ENCODE measurements at places on chromosomes 11 and 22. TPM values are rescaled to one million over a fixed set of nuclear protein-coding genes. Genes with fewer than 3 reads are reported as not detected.
A peak's percentile ranks its signal among the peaks of the same experiment; 100 is the strongest.

DNA sequence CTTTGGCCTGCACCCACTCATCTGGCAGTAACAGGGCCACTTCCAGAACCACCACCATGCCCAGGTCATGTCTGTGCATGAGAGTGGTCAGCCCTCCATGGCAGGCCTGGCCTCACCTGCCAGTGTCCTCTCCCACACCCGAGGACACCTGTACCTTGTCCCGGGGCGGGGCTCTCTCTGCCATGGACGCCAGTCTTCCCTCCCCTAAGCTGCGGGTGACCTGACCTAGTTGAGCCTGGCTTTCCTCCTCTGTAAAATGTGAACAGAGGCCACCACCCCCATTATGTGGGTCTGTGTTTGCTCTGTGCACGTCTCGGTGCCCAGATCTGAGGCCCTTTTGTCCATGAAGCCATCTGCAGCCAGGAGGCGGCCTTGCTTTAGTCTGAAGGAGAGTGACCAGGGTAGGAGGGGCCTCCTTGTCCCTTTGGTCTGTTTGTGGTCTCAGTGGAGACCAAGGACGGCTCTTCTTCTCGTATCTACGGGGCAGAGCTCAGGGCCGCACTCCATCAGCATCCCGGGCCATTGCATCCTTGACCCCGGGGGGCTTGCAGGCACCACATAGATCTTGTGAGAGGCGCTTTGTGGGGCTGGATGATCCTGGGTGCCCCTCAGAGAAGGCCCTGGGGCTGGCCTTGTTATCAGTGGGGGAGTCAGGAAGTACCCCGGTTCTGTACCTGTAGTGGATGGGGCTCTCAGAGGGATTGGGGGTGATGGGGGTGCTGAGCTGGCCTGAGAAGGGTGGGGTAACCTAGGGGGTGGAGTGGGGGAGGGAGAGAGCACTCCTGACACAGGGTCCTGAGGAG lies 121.6 kb downstream of the KCNQ1 start:
- DNase-seq: no peak

- no peak for DNase-seq
Observed at GRCh38 chr11:124751741-124752470, at the start of gene VSIG2. Gene VSIG2, minus strand, starts transcription at chr11:124752255. Its CDS starts 118 bp downstream, at chr11:124752137.

DNA sequence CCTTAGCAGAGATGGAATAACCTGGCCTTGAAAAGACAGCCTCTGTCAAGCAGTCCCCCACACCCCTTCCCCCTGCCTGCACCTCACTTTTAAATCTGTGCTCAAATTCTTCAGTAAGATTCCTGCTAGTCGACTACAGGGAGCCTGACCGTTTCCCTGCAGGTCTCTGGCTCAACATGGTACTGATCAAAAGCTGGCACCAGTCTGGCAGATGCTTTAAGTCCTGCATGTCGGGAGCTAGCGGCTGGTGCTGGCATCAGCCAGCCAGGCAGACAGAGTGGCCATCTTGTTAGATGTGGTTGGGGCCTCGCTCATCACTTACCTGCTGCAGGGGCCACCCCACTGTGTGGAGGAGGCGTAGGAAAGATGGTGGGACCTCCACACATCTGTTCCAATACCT lies 204.4 kb upstream of the SORL1-AS1 start:
- no peak for DNase-seq

- no peak for DNase-seq
Observed at GRCh38 chr11:20407344-20407743, 19.8 kb downstream of the PRMT3 start.

- DNase-seq: peak; percentile 63
Observed at GRCh38 chr11:82996966-82997606, 74.6 kb downstream of the RAB30 start.

DNA sequence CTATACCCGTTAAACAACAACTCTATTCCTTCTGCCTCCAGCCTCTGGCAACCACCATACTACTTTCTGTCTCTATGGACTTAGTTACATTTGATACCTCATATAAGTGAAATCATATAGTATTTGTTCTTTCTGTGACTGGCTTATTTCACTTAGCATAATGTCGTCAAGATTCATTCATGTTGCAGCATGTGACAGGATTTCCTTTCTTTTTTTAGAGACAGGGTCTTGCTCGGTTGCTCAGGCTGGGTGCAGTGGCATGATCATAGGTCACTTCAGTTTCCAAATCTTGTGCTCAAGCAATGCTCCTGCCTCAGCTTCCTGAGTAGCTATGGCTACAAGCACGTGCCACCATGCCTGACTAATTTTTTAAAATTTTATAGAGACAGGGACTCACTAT lies 29.4 kb upstream of the SORL1 start:
- DNase-seq: no peak

- no peak for DNase-seq
Observed at GRCh38 chr11:130197386-130198035, 37.9 kb downstream of the ST14 start.

DNA sequence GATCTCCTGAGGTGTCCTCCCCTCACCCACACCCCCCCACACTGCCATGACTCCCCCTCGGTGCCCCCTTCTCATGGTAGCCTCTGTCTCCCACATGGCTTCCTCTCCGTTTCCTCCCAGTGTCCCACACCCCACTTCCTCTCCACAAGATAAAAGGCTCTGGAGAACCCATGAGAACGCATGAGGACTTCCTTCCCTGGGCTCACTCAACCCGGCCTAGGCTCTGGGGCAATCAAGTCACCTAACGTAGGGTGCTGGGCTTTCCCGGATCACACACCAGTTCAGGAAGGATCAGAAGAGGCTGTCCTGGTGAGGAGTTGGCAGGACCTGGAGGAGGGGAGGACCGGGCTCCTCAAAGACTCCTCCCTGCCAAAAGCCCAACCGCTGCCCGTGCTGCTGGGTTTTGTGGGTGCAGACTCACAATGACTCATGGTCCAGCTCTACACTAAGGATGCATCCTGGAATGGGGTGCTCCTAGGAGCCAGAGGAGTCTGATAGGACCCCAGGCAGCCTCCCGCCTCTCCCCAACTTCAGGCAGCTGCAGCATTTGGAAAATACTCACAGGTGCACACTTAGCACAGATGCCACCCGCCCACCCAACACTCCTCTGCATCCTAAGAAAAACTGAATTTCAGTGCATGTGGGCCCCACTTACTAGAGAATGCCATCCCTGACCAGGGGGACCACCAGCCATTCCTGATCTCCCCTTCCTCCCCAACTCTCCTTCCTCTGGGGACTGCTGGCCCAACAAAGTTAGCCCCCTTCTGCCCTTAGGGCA lies 21.0 kb downstream of the SLC22A12 start:
- DNase-seq: no peak

DNA sequence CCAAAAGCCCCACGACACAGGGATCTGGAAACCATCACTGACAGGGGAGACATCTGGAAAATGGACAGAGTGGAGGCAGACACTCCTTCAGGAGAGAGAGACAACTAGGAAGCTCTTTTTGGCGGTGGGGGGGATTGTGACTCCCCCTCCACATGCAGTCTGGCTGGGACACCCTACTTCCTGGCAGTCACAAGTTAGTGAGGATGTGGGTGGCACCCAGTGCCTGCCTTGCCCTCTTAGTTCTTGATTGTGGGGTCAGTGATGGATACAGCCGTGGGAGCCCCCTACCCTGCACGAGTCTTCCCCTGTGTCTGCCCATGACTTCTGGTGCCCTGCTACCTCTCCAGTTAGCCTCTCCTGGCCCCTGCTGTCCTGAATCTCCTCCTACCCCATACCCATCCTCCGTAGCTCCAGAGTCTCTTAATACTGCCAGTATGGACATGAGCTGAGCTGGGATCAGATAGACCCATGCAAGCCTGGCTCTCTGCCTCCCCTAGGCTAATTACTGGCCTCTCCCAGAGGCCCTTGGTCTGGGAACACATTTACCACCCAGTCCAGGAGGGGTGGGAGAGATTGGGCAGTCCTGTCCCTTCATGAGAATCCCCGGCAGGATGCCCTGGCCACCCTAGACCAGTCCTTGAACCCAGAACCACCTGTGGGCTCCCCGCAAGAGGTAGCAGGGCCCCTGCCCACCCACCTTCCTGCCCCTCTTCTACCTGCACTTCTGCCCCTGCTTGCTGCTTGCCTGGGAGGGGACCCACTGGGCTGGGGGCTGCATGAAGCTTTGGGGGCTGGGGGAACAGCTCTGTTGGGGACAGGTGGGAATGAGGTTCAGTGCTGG lies 22.8 kb downstream of the RHBDD3 start:
- no peak for DNase-seq

- no peak for DNase-seq
Observed at GRCh38 chr11:65211293-65212105, 29.8 kb downstream of the CAPN1 start.

- DNase-seq: no peak
Observed at GRCh38 chr11:46100670-46101069, 20.6 kb downstream of the PHF21A start.

DNA sequence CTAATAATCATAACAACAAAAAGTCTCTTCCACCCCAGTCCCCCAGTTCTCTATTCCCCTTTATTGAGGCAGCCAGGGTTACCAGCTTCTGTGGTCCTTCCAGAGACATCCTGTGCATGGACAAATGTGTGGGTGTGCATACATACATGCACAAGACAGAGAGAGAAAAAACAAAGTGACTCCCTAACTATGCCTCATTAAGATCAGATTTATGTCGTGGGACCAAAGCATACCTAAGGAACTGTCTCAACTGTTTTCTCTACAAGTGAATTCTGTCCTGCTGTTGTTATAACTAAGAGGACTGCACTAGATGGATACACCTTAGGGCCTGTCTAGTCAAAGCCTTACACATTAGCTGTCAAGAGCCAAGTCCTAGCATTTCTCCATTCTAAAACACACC lies 106.7 kb downstream of the MRTFA start:
- DNase-seq: no peak

DNA sequence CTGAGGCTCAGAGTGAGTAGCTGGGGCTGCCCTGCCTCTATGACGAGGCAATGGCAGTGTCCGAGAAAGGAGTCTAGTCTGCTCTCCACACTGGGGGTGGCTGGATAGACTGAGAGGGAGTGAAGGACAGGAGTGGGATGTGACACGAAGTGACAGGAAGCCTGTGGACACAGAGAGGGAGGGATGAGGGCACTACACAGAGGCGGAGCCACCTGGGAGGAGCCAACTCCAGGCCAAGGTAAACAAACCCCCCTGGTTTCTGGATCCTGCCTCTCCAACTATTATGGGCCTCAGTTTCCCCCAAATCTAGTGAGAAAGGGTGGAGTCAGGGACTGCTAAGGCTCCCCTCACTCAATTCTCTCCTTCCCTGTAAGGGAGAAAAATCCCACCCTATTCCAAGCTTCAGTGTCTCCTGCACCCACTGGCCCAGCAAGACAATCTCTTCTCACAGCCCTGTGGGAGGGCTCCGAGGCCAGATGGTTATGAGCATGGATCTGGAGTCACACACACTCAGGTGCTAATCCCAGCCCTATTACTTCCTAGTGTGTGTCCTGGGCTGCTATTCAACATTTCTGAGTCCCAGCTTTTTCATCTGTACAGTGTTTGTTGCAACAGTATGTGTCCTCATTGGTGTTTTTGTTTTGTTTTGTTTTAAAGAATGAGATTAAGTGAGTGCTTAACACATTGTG lies 24.9 kb downstream of the ASPHD2 start:
- no peak for DNase-seq

DNA sequence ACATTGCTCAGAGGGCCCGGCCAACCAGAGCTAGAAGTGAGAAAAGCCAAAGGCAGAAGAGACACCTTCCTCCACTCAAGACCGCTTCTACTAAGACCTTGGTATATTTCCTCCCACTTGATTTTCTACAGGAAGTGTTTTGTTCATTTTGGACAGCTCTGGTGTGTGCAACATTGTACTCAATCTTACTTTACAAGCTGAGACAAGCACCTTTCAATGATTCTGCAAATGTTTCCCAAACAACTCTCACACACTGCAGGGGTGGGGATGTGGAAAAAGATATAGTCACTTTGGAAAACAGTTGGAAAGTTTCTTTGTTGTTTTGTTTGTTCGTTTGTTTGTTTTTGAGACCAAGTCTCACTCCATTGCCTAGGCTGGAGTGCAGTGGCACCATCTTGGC lies 15.7 kb downstream of the MYO18B start:
- DNase-seq: no peak

- DNase-seq: no peak
Observed at GRCh38 chr11:70078095-70078780, at the start of gene ANO1. Gene ANO1, plus strand, starts transcription at chr11:70078317. Its CDS starts 290 bp downstream, at chr11:70078607.

DNA sequence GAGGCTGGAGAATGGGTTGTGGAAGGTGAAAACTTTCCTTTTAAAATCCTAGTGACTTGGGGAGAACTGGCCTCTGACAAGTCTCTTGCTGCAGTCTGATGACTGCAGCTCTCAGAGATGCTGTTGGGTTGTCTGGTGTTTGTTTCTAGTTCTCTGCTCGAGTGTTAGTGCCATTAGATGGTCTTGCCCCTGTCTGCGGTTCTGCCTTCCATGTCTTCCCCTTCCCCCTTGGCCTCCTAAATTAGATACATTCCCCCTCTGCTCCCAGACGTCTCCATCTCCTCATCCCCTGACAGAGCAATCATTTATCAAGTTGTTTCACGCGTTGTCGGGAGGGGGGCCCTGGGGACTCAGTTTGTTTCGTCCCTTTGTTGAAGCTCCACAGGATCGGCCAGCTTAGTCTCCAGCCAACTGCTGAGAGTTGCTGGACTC lies 67.7 kb downstream of the CECR2 start:
- DNase-seq: no peak

GRCh38 chr11:129695571-129696308 lies 119.9 kb upstream of the TMEM45B start:
- peak; percentile 88 for DNase-seq

DNA sequence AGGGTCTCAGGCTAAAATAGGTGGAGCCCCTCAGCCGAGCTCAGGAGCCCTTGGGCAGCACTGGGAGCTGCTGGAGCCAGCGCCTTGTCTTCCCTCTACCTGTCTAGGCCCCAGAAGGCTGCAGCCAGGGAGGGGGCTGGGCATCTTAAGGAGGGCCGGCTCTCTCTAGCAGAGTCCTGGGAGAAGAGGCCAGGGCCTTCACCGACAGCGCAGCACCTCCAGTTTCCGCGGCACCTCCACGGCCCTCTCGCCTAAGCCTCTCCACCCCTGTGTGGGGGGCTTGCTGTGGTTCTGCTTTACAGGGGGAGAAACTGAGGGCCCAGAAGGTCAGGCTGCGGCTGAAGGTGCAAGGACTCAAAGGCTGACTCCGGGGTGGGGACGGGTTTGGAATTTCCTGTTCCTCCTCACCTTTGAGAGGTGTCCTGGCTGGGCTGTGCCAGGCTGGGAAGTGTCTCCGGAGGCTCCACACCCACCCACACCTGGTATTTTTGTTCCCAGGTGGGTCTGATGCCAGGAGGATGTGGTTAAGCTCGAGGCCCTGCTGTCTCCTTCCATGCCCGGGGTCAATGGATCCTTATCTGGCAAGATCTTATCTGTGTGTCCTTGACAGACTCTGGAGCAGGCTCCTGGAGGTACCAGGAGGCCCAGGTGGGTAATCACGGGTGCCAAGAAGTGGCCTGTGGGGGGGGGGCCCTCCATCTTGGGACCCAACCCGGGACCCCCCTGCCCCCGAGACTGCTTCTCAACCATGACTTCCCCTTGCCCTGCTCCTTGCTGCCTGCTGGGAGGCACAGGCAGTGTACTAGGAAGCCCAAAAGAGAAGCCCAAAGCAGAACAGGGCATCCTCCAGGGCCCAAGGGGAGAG lies 95.3 kb upstream of the FGF3 start:
- DNase-seq: no peak

GRCh38 chr22:36424901-36425579 lies 37.3 kb upstream of the MYH9 start:
- DNase-seq: no peak

Gene KRTAP5-5
- total RNA-seq: not detected

Gene RASSF10
- total RNA-seq: not detected

Gene NOX4
- total RNA-seq: 1.1 TPM

Gene RANGAP1
- total RNA-seq: 26.8 TPM

Gene TNNI2
- not detected for total RNA-seq

Gene SLC5A4
- total RNA-seq: 0.19 TPM

Gene FGF3
- not detected for total RNA-seq

Gene LRRN4CL
- 1.4 TPM for total RNA-seq

Gene MIOX
- 0.40 TPM for total RNA-seq

Gene CDC42EP2
- total RNA-seq: 2.9 TPM

Gene OR8A1
- not detected for total RNA-seq

Gene CHRM4
- total RNA-seq: 0.12 TPM

Gene CDC42EP1
- total RNA-seq: 81.0 TPM
